ENCODE measurements at places on chromosomes 2 and 18.

DNA sequence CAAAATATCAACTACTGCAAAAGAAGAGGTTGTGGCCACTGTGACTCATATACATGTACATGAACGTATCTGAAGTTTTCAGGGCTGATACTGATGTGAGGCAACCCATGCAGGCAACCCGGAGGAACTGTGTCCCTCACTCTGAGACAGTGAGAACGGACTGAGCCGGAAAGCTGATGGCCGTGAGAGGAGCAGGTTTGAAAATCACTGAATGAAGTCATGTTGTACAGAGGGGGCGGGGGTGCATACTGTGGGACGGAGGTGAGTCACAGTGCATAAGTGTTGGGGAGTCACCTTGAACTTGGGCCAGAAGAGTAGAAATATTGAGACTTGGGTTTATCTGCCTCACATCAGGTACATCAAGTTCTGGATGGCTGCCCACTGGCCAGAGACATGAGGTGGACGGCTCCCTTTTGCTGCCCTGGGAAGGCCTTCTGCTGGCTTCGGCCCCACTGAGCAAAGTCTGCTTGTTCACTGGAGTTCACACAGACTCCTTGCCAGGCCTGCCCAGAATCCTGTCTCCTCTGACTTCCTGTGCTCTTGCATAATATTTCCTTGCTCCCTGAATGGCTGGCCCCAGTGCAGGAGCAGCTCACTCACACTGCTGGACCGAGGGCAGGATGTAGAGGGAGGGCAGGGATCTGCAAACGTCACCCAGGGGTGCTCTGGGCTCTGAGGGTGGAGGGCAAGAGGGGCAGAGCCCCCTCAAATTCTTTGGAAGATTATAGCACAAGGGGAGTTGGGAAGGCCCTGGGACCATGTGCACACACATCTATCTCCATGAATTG lies 18.1 kb downstream of the EPAS1 start:
- H3K4me1 ChIP-seq, result peaks cover 26% of the 10 kb centered on the region
- DNase-seq, result no peak
- no peak overlapping the region for H3K27ac ChIP-seq

DNA sequence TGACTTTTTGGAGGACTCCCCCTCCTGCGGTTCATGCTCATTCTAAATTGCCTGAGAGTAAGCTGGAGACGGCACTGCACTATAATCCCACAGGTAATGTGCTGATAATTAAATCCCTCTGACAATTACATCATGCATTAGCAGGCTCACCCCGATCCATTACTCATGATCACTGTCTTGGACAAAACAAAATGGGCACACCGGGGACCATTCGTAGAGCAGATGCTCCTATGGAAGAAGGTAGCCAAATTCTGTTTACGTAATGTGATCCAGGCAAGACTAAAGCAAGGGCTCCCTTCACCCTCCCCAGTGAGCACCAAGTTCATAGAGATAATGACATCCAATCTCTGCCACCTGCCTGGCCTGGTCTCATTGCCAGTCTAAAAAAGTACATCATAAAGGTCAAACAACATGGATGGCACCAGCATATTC lies 657.1 kb upstream of the SOX11 start:
- no peaks in the 10 kb centered on the region for H3K36me3 ChIP-seq
- no peaks in the 10 kb centered on the region for H3K4me1 ChIP-seq
- no peaks in the 10 kb centered on the region for H3K27me3 ChIP-seq
- no peak overlapping the region for H3K27ac ChIP-seq

DNA sequence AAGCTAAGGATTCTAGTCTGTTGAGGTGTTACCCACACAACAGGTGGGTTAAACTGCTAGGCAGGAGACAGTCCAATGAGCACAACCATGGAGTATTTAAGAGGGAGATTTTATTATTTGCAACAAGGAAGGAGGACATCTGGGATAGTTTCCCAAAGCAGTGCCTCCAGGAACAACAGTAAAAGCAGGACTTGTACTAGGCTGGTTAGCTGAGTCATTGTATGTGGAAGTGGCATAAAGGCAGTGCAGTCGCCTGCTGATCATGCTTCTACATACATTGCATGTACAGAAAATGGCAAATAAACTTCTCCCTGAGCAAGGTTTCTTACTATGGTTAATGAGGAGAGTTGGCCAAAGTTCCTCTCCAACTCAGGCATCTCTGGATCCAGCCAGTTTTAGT lies 46.1 kb upstream of the CYTIP start:
- H3K4me1 ChIP-seq, result peaks cover 82% of the 10 kb centered on the region
- peaks cover under 1% of the 10 kb centered on the region for H3K36me3 ChIP-seq
- no peak overlapping the region for H3K27ac ChIP-seq
- H3K27me3 ChIP-seq, result no peaks in the 10 kb centered on the region
- no peak for DNase-seq

DNA sequence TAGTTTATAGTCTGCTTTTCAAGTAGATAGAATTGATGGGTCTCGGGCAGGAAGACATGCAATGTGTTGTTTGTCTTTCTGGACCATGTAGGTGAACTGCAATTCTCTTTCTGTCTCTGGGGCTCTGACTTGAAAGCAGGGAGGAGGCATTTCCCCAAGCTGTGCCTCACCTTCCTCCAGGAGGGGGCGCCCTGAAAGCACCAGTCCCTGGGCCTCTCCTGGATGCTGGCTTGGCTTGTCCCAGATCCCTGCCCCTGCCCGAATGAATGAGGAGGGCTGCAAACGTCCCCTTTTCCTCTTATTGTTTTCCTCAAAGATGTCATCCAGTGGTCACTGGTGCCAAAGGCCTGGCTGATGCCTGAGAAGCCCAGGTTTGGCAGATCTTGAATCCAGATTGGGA lies 270.6 kb downstream of the CELF4 start:
- DNase-seq, result no peak
- H3K27ac ChIP-seq, result no peak overlapping the region
- no peaks in the 10 kb centered on the region for H3K36me3 ChIP-seq
- no peak overlapping the region for H3K4me3 ChIP-seq
- H3K4me1 ChIP-seq, result no peaks in the 10 kb centered on the region
- H3K27me3 ChIP-seq, result no peaks in the 10 kb centered on the region

- peaks cover 26% of the 10 kb centered on the region for H3K27me3 ChIP-seq
- H3K36me3 ChIP-seq, result no peaks in the 10 kb centered on the region
- no peak overlapping the region for H3K4me3 ChIP-seq
- no peak overlapping the region for H3K27ac ChIP-seq
- DNase-seq, result no peak
Observed at GRCh38 chr2:172412984-172413492, 14.3 kb upstream of the ITGA6 start.

DNA sequence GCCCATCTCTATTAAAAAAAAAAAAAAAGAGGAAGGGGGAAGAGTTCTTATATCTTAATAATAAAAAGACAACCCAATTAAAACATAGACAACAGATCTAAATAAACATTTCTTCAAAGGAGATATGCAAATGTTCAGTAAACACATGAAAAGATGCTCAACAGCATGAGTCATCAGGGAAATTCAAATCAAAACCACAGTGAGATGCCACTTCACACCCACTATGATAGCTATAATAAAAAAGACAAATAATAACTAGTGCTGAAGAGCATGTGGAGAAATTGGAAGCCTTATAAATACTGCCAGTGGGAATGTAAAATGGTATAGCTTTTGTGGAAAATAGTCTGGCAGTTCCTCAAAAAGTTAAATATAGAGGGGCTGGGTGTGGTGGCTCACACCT lies 61.5 kb upstream of the CYP20A1 start:
- no peak for DNase-seq
- no peak overlapping the region for H3K4me3 ChIP-seq
- no peaks in the 10 kb centered on the region for H3K27me3 ChIP-seq

- H3K27me3 ChIP-seq, result no peaks in the 10 kb centered on the region
- no peak overlapping the region for H3K4me3 ChIP-seq
- H3K36me3 ChIP-seq, result no peaks in the 10 kb centered on the region
- no peak for DNase-seq
- H3K27ac ChIP-seq, result no peak overlapping the region
Observed at GRCh38 chr2:117523267-117523666, 291.2 kb upstream of the DDX18 start.

DNA sequence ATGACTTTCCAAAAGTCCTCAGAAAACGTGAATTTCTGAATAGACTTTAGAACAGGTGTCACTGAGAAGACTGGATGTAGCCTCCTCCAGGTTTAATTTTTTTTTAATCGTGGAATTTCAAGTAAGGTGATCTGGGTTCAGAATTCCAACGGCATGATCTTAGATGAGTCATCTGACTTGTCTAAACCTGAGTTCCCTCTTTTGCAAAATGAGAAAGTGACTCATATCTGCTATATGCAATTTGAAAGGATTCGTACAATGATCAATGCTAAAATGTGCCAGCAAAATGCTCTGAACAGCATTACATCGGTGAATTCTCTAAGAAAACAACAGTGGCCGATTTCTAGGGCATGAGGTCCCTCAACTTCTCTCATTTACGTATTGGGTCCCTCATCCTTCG lies 69.1 kb upstream of the ZNF516 start:
- H3K36me3 ChIP-seq, result no peaks in the 10 kb centered on the region
- H3K27me3 ChIP-seq, result peaks cover 11% of the 10 kb centered on the region
- H3K4me3 ChIP-seq, result no peak overlapping the region
